ENCODE measurements at places on chromosomes 3 and 15.

- DNase-seq: no peak
These were observed 53.3 kb downstream of the PPARG start for GRCh38 chr3:12342151-12342550.

DNA sequence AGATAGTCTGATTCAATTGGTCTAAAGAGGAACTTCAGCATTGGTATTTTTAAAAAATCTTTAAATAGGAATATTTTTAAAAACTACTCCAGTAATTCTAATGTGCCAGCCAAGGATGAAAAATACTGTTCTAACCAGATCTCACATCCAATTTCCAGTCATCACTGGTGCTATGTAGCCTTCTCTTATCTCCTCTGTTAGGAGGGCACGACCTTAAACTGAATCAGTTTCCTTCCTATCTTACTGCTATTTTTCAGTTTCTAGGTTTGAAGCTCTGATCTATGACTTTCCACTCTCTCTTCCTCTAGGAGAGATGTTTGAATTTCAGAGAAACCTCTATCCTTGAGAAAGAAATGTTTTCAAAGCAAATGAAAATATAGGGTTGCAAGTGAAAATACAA, 31.9 kb downstream of the HAPLN3 start:
- no peak for DNase-seq

DNA sequence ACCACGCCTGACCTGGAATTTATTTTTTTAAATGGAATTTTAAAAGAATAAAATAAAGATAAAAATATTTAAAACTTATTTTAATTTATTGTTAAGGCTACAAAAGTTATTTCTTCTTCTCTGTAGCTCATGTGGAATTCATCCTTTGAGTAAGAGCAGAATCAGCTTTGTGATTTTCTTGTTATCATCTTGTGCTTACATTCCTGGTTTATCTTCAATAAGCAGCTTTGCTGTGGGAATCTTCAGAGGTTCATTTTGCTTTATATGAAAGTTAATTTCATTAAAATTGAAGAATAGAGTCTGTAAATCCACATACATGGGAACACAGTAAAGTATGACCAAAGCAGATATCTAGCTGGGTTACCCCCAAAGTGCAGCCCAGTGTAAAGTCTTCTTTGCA, 35.4 kb upstream of the ARL8B start:
- DNase-seq: no peak

DNA sequence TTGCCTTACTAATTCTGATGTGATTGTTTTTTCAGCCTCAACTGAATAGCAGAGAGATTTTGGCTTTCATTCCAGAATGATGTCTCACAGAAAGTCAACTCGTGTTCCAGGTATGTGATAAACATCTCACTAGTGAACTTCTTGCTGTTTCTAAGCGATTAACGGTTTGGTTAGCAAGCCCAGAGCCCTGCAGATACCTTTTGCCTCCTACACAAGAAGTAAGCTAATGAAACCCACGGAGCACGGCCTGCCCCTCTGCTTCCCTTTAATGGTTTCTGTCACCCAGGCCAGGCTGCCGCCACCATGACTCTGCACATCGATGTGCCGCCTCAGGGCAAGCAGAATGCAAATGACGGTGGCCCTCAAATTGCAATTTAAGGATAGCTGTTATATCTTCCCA, 155.9 kb upstream of the ICE2 start:
- no peak for DNase-seq

GRCh38 chr15:95290176-95290974, 1040.1 kb upstream of the NR2F2 start:
- no peak for DNase-seq

GRCh38 chr3:142027300-142027699, 122.0 kb downstream of the TFDP2 start:
- no peak for DNase-seq

Data from frontal cortex (tissue), 4 donors.